ENCODE measurements at places on chromosomes 1 and 21. TPM values are rescaled to one million over a fixed set of nuclear protein-coding genes. Genes with fewer than 3 reads are reported as not detected.

DNA sequence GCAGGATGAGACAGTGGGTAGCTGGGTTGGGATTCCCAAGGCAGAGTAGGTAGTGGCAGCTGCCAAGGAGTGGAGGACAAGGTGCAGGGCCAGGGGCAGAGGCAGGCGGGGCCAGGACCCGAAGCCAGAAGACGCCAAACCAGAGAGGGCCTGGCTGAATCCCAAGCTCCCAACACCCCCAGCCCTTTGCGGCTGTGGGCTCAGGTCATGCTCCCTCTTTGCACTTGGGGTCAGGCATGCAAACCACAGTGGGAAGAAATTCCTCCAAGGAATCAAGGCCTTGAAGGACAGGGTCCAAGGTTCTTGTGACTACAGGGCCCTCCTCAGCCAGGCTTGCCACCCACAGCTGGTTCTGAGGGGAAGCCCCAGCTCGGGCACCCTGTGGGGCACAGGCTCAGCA, 6.2 kb downstream of the C1orf210 start:
- no peak overlapping the region for H3K4me3 ChIP-seq
- H3K27me3 ChIP-seq, result no peaks in the 10 kb centered on the region
- no peak for DNase-seq
- H3K36me3 ChIP-seq, result no peaks in the 10 kb centered on the region

DNA sequence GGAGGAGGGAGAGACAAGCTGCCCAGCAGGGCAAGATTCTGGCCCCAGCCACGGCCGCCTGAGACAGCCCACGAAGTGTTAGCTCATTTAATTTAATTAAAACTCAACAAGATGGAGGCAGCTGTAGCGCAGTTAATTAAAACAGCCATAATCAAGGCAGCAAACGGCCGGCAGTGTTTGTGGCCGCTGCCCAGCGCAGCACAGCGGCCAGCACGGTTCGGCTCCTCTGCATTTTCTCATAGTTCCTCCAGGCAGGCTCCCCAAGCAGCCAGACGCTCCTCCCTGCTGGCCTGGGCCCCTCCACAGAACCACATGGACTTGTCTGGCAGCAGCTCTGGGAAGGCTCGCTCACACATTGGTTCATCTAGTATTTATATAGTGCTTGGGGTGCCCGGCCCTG, 40.0 kb downstream of the PTPRF start:
- no peaks in the 10 kb centered on the region for H3K27me3 ChIP-seq
- no peak overlapping the region for H3K4me3 ChIP-seq
- DNase-seq, result no peak
- H3K4me1 ChIP-seq, result peaks cover 9% of the 10 kb centered on the region
- no peak overlapping the region for H3K27ac ChIP-seq
- no peaks in the 10 kb centered on the region for H3K36me3 ChIP-seq

DNA sequence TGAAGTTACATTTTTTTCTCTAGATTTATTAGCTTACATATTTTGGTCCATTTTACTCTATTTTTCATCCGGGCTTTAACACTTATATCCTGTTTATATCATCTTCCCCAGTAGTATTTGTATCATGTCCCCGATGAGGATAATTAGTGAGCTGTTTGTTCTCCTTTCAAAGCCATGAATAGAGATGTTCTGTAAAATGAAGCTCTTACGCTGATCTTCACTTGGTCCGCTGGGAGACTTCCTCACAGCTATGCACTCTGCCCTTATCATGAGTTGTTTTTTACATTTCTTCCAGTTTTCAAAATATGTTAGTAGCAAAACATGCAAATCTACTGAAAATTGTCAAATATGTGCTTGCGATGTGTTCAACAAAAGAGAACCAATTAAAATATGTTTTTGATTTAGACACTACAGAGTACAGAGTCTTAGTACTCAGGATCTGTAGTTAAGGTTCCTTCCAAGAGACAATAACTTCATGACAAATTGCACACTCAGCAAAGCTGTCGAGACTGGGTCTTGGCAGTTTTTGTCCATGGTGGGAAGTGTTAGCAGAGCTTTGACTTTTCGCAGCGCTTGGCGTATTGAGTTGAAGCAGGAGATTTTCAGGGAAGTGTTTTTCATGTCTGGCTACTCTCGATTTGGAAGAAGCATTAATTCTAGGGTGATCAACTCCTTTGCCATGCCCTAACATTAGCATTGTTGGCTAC, 292.0 kb upstream of the ADAMTS5 start:
- H3K36me3 ChIP-seq, result no peaks in the 10 kb centered on the region
- no peaks in the 10 kb centered on the region for H3K4me1 ChIP-seq
- no peak overlapping the region for H3K27ac ChIP-seq

GRCh38 chr1:192831706-192832355, 23.0 kb downstream of the RGS2 start:
- H3K36me3 ChIP-seq, result no peaks in the 10 kb centered on the region
- H3K27me3 ChIP-seq, result no peaks in the 10 kb centered on the region
- H3K27ac ChIP-seq, result no peak overlapping the region
- H3K4me1 ChIP-seq, result no peaks in the 10 kb centered on the region
- H3K4me3 ChIP-seq, result no peak overlapping the region

- H3K4me3 ChIP-seq, result no peak within 1 kb of the TSS
- H3K4me1 ChIP-seq, result peaks cover 9% of the 10 kb centered on the region
- no peaks in the 10 kb centered on the region for H3K27me3 ChIP-seq
- peaks cover 3% of the 10 kb centered on the region for H3K36me3 ChIP-seq
- no peak within 1 kb of the TSS for H3K27ac ChIP-seq
Observed at GRCh38 chr1:26862781-26863684, at the start of gene SFN. Gene SFN, plus strand, starts transcription at chr1:26863149. Its CDS starts 64 bp downstream, at chr1:26863213.

GRCh38 chr1:79380078-79380477, 373.5 kb upstream of the ADGRL4 start:
- H3K27me3 ChIP-seq, result no peaks in the 10 kb centered on the region
- H3K4me1 ChIP-seq, result no peaks in the 10 kb centered on the region
- H3K36me3 ChIP-seq, result no peaks in the 10 kb centered on the region
- H3K27ac ChIP-seq, result no peak overlapping the region
- no peak for DNase-seq

- H3K27me3 ChIP-seq, result no peaks in the 10 kb centered on the region
- H3K4me3 ChIP-seq, result no peak overlapping the region
- no peak overlapping the region for H3K27ac ChIP-seq
- H3K4me1 ChIP-seq, result no peaks in the 10 kb centered on the region
- no peaks in the 10 kb centered on the region for H3K36me3 ChIP-seq
- DNase-seq, result no peak
Observed at GRCh38 chr1:7613106-7613850, 157.8 kb upstream of the VAMP3 start.

GRCh38 chr1:1250786-1251284, 4.3 kb upstream of the C1QTNF12 start:
- peaks cover 10% of the 10 kb centered on the region for H3K27me3 ChIP-seq
- no peaks in the 10 kb centered on the region for H3K4me1 ChIP-seq
- no peak overlapping the region for H3K4me3 ChIP-seq
- H3K27ac ChIP-seq, result no peak overlapping the region
- no peak for DNase-seq
- H3K36me3 ChIP-seq, result peaks cover 26% of the 10 kb centered on the region

GRCh38 chr1:167757433-167758309, 35.9 kb downstream of the MPZL1 start:
- H3K27ac ChIP-seq, result peak overlapping the region; percentile 13
- H3K27me3 ChIP-seq, result no peaks in the 10 kb centered on the region
- no peaks in the 10 kb centered on the region for H3K36me3 ChIP-seq
- peaks cover 31% of the 10 kb centered on the region for H3K4me1 ChIP-seq
- no peak overlapping the region for H3K4me3 ChIP-seq
- no peak for DNase-seq

DNA sequence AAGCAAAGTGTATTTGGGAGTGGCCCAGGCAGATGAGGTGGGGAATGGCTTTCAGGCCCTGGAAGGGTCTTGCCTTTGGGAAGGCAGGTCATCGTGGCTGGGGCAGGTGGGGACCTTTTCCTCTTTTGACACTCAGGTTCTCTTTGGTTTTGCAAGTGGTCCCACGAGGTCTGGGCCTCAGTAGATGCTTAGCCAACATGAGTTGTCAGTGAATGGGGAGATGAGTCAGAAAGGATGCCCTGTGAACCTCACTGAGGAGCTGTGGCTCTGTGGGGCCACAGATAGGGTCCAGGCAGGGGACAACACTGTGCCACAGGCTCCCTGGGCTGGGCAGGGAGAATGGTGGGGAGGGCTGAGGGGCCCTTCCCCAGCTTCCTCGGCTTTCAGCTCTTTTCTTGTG, 19.0 kb downstream of the ARHGEF10L start:
- H3K27ac ChIP-seq, result no peak overlapping the region
- H3K27me3 ChIP-seq, result no peaks in the 10 kb centered on the region
- no peak overlapping the region for H3K4me3 ChIP-seq
- H3K4me1 ChIP-seq, result peaks cover 18% of the 10 kb centered on the region
- no peaks in the 10 kb centered on the region for H3K36me3 ChIP-seq
- DNase-seq, result no peak

The MARK1 gene
- total RNA-seq, result 14.2 TPM

- no peaks in the 10 kb centered on the region for H3K27me3 ChIP-seq
- H3K36me3 ChIP-seq, result no peaks in the 10 kb centered on the region
- H3K4me1 ChIP-seq, result peaks cover 31% of the 10 kb centered on the region
- H3K4me3 ChIP-seq, result no peak overlapping the region
Observed at GRCh38 chr1:178051071-178051470, 42.8 kb upstream of the RASAL2 start.

All from heart left ventricle (tissue), 16 donors.